HuH-7.5 (cell line): ENCODE measurements at places on chromosomes 6 and 20.

- no peak for DNase-seq
Measured at GRCh38 chr6:114334237-114334636, 8.6 kb downstream of the HS3ST5 start.

GRCh38 chr6:16419636-16420336 is 181.4 kb downstream of the GMPR start:
- DNase-seq, result no peak

DNA sequence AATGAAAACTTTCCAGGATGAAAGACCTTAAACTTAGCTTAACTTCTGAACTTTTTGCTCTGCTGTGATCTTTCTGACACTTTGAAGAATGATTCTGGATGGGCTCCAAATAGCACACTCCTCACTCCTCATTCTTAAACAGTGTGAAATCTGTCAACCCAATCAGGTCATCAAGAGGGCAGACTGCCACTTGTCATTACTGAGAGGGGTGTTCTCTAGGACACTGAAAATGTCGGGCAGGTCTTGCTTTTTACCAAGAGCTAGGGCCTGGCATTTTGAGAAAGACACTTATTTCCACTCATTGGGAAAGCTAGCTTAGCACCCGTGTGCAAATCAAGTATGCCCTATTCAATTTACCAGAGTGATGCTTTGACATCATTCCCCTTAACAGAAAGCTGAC is 122.2 kb downstream of the MTFR2 start:
- DNase-seq, result no peak

DNA sequence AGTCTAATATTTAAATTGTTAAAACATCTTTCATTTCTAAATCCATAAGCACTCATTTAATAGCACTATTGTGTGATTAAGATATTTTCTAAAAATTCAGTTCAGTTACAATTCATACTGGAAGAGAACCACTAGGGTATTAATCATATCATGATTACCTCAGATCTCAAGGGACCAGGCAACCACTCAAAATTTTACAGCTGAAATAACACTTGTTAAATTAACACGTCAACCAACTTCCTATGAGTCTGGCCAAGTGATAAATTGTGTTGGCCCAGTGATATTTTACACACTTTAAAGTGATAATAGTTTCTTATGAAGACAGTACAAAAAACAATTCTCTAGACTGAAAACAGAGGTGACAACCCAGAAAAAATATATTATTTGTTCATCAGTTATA is 869.0 kb upstream of the ADGRB3 start:
- DNase-seq, result no peak

DNA sequence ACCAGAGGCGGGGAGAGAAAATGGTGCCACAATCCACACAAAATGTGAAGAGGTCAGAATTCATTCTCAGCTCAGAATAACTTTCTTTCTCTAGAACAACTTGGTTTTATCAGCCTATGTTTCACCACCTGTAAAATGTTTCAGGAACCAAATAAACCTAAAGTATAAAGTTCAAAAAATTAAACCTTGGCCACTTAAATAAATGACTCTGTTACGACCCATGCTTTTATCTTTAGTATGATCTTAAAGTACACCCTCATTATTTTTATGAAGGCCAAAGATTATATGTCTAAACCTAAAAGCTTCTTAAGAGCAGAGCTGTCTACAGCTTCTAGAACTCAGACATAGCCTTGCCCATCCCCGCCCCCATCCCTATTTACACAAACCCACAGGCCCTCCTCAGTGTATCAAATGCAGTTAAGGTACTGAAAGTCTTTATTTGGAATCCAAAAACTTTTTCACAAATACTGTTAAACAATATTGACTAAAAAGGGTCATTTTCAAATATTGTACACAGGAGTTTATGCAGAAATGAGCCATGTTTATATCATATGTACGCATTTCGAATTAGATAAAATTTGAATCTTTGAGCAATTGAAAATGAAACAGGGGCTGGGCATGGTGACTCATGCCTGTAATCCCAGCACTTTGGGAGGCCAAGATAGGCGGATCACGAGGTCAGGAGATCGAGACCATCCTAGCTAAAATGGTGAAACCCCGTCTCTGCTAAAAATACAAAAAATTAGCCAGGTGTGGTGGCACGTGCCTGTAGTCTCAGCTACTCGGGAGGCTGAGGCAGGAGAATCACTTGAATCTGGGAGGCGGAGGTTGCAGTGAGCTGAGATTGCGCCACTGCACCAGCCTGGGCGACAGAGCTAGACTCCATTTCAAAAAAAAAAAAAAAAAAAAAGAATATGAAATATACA is 5.7 kb upstream of the NHSL1 start:
- DNase-seq, result no peak

- no peak for DNase-seq
Measured at GRCh38 chr20:61835301-61835700, 230.4 kb downstream of the TAF4 start.

DNA sequence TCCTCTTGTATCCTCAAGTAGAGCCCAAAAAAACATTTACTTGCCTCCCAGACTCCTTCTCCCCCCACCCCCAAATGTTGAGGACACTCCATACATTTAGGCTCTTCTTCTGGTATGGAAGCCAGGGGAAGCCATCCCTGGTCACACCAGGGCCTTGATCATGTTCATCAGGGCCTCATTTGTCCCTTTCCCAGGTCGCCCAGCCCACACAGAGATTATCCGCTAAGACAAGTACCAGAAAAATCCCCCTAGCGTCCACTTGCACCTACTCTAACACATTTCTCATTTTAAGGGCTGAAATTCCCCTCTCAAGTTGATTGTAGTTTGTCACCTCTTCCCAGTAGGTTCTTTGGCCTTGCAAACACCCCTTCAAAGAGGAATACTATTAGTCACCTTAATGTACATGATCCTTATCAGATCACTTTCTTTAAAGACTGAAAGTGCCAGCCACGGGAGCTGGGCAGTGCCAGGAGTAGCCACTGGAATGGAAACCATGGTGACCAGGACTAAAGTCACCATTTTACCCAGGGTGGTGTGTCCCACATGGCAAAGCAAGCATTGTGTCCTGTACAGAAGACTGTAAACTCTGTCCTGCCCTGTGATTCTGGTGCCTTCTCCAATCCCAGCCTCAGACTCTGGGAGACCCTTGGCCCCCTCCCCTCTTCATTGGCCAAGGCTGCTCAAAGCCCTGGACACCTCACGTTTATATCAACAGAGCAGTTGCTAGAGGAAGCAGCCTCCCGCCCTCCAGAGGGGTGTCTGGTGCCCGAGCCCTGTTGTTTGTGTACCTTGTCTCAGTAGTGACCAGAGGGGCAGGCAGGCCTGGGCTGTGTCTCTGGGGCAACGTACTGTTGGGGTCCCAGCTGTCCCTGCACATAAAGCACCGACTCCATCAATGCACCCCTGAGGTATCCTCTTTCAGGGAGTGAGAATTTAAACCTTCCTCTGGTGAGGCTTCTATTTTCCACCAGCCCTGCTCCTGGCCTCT is 5.0 kb upstream of the APOBEC2 start:
- DNase-seq, result no peak

DNA sequence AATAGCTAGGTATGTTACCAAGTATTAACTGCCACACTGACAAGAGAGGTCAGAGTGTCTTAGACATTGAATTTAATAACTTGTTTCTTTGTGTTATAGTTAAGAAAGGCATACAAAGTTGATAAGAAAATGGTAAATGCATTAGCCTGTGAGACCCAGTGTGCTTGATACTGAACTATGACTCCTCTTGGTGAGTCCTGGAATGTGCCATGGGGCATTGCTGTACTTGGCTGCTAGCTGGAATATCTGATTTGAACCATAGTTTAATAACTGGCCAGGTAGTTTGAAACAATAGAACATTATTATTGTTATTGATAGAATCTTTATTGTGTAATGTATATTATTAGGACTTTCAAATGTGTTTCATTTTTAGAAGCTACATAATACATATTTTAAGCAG is 70.0 kb downstream of the ZFAND3 start:
- DNase-seq, result no peak

- DNase-seq, result no peak
Measured at GRCh38 chr20:50903353-50904051, 27.7 kb downstream of the ADNP start.

DNA sequence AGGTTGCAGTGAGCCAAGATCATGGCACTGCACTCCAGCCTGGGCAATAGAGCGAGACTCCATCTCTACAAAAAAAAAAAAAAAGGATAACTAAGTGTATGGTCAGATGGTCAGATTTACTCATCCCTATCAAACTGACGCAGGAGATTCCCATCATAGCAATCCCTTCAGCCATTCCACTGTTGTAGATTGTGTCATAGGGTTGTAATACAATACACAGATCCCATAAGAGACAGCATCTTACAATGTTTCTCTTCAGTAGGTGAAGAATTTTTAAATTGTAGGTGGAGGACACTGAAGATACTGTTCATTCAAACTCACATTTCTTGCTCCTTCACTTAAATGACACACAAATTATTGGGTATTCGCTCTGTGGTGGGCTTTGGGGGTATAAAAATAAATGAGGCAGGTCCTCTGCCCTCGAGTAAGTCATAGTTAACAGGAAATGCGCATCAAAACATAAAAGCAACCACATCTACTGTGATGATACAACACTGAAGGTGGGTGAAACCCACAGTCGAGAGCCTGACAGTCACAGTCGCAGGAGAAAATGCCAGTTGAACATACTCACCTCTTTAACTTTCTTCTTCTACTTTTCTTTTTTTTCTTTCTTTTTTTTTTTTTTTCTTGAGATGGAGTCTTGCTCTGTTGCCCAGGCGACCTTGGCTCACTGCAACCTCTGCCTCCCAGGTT is 205.5 kb downstream of the ZNF217 start:
- no peak for DNase-seq

DNA sequence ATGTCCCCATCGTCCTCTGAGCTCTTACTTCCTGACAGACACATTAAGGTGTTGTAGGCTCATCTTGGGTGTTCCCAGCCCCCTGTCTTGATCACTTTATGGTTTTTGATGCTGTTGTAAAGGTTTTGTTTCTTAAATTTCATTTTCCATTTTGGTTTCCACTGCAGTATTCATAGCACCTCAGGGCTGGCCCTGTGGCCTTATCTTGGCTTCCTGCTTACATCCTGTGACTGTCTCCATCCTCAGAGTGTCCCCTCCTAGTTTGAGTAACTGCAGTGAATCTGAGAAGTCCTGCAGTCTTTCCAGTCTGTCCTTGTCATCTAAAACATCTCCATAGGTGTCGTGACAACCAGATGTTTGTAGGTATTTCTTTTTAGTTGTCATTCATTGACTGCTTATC is 50.9 kb downstream of the JARID2 start:
- no peak for DNase-seq

DNA sequence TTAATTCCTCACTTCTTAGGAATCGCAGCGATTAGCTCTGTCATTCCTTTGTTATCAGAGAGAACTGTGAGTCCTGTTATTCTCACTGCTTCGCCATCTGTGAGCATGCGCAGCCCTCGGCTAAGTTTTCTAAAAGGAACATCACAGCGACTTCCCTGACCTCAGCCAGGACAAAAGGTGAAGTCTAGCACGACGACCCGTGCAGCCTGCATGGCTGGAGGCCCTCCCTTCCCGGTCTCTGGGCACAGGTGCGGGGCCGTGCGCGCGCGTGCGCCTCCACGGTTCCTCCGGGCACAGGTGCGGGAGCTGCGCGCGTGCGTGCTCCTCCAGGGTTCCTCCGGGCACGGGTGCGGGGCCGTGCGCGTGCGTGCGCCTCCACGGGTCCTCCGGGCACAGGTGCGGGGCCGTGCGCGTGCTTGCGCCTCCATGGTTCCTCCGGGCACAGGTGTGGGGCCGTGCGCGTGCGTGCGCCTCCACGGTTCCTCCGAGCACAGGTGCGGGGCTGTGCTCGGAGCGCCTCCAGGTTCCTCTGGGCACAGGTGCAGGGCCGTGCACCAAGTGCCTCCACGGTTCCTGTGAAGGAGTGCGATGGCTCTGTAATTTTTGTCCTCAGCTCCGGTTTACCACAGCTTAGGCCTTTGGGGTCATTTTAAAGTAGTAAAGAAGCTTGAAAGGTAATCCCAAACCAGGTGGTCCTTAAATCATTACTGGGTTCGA is 212.3 kb downstream of the ERMARD start:
- DNase-seq, result no peak

DNA sequence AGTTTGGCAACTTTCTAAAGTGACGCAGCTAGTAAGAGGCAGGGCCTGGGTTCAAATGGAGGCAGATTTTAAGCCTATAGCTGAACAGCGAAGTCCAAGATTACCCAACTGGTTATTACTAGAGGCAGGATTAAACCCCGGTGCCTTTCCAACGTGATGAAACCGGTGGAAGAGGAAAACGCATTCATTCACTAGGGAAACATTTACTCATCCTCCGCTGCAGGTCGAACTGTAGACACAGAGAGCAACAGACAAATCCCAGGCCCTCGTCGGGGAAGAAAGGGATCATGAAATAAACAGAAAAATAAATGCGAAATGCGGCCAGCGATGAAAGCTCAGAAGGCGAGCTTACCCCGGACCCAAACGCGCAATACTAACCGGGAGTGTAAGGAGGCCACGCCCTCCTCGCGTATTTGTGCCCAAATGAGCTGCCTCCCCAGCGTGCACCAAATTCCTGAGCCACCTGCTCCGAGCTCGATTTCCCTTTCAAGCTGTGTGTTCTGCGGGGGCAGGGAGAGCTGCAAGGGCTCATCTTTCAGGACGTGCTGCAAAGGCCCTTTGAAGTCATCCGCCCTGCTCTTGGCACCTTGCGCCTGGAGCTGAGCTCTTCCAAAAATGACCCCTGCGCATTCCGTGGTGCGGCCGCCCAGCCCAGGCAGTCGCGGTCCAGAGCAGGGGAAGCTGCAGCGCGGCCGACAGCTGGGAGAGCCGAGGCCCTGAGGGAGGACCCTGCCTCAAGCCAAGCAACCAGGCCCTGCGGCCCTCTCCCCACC is 46.9 kb downstream of the PDYN start:
- DNase-seq, result no peak

DNA sequence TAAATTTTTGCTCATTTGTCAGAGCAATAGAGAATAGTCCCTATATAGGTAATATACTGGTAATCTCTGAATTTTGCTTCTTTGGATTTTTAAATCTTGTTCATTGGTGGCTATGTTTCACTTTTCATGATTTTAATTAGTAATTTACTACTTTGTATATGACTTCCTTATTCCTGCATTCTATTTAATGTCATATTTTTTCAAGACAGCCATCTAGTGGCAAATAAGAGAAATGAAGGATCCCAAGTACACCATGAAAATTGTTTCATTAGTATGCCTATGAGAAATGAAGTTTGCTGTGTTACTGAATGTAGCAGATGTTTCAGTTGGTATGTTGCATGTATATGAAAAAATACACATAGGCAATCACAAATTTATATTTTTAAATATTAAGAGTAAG is 82.4 kb downstream of the ZNF292 start:
- peak; percentile 16 for DNase-seq
